ENCODE measurements at places on chromosomes 16 and 17. TPM values are rescaled to one million over a fixed set of nuclear protein-coding genes. Genes with fewer than 3 reads are reported as not detected.
A peak's percentile ranks its signal among the peaks of the same experiment; 100 is the strongest.

Gene GPR142
- not detected for total RNA-seq

Gene TCAP
- not detected for total RNA-seq

Gene ZNF750
- total RNA-seq, result not detected

Gene TRPV2
- 53.5 TPM for total RNA-seq

GRCh38 chr16:57471209-57471608 lies 8.7 kb downstream of the POLR2C start:
- DNase-seq, result no peak

DNA sequence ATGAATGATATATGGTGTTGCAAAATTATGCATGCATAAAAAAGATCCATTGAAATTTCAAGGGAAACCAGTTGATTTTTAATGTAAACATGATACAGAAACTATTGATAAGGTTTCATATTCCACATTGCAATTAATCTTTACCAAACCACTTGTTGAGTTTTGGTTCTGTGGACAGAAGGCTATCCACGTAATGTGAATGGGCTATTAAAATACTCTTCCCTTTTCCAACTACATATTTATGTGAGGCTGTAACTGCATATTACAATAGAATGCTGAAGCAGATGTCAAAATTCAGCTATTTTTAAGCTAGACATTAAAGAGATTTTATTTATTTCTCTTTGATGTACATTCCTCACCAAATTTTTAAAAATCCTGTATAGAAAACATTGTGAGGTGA lies 33.7 kb upstream of the VPS4A start:
- DNase-seq, result no peak

GRCh38 chr17:49545806-49546545 lies 29.7 kb upstream of the NXPH3 start:
- no peak for DNase-seq

DNA sequence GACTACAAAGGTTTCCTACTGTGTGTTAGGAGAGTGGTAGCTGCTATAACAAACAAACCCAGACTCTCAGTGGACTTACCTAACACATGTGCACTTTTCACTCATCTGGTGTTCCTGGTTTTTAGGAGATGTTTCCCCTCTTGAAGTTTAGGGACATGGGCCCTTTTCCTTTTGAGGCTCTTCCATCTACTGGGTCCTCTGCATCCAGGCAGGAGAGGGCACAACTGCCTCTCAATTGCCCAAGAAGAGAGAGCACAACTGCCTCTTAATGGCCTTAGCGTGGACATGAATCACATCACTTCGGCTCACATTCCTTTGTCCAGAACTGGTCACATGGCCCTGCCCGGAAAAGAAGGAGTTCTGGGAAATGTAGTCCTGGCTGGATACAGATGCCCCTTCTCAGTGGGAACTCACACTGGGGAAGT lies 9.8 kb upstream of the TNRC6C start:
- peak; percentile 56 for DNase-seq

DNA sequence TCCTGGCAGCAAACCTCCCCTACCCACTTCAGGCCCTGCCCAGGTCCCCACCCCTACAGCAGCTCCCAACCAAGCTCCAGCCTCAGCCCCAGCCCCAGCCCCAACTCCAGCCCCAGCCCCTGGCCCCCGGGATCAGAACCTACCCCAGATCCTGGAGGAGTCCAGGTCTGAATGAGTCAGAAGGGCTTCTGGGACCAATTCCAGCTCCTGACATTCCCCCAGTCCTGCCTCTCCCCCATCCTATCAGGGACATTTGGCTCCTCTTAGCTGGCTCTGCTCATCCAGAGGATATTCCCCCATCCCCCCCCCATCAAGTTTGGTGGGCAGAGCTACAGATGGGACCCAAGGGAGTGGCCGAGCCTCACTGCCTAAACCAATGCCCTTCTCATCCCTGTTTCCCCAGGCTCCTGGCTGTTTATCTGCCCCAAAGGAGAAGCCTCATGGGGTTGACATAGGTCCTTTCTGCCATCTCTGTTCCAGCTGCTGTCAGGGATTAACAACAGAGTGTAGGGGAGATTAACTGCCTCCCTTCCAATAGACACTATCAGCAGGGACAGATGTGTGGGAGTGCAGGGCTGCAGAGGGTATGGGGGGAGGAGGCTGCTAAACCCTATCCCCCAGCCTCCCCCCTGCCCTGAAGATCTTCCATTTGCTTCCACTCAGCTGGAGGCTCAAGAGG lies 16.5 kb downstream of the CNTNAP1 start:
- DNase-seq, result peak; percentile 75

DNA sequence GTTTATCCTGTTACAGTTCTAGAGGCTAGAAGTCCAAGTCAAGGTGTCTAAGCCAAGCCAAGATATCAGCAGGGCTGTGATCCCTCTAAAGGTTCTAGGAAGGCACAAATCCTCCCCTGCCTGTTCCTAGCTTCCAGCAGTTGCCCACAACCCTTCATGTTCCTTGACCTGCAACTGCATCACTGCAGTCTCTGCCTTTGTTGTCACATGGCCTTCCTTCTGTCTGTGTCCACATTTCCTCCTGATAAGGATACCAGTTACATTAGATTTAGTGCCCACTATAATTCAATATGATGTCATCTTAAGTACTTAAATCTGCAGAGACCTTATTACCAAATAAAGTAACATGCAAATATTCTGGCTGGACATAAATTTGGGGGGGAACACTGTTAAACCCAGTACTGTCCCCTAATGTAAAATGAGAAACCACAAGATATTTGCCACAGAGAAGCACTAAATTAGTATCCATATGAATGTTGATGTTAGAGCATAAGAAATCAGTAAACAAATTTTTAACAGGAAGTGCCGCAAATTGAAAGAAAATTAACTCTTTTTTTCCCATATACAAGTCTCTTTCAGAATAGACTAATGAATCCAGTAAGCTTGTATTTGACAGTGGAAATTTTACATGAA lies 4.7 kb downstream of the UQCRC2 start:
- DNase-seq, result no peak

DNA sequence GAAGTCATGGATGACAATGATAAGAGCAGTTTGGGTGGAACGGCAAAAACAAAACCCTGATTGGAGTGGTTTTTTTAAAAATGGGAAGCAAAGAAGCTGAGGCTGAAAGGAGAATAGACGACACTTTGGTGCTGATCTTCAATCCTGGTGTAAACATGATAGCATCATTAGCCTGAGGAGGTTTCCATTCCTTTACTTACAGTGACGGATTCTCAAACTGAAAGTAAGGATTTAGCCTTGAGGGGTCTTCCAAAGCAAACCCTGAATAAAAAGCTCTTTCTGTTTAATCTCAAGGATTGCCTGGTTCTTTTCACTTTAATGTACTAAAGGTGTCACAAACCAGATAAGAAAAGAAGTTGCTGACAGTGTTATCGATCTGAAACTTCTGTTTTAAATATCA lies 69.3 kb downstream of the KCNJ2 start:
- no peak for DNase-seq

GRCh38 chr17:41655611-41656111 lies 31.3 kb upstream of the KRT17 start:
- DNase-seq, result no peak

DNA sequence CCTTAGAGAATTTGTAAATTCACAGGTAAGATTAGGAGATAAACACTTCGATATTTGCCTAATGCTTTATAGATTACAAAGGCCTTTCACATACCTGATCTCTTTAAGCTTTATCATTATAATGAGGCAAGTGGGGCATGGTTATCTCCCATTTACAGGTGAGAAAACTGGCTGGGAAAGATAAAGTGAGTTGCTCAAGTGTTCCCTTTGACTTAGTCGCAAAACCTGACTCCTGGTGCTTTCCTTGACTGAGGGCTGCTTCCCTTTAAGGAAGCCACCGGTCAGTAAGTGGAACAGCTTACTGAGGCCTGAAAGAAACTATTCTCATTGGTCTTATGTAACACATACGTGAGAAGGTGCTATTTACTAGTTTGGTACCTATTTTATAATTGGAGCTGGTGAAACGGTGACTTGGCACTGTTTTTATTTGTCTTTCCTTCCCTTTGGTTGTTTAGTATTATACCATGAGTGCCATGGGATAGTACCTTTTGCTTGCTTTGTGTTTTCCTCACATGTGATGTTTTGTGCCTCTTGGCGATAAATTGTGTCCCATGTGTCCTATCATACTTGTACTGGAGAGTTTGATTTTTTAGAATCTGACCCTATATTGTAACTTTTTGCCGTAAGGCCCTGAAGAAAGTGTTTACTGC lies 57.2 kb downstream of the NUP88 start:
- no peak for DNase-seq

- DNase-seq, result no peak
Measured at GRCh38 chr17:76089680-76090516, 10.9 kb downstream of the ZACN start.

DNA sequence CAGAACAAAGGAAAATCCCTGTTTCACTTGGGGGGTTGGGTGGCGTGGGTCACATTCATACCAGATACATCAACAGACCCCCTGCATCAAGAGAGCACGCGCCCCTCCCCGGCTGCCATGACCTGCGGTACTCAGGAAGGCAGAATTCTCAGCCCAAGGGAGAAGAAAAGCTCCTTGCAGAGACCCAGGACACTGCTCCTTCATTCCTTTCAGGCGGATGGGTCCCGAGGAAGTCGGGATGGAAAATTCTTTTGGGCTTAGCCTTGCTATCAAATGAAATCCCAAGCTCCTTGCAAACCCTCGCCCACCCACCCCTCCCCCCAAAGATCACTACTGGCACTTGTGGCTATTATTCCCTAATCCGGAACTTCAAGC lies 40.6 kb downstream of the HIC1 start:
- no peak for DNase-seq

- no peak for DNase-seq
Measured at GRCh38 chr17:62867303-62867702, 59.2 kb upstream of the MARCHF10 start.

DNA sequence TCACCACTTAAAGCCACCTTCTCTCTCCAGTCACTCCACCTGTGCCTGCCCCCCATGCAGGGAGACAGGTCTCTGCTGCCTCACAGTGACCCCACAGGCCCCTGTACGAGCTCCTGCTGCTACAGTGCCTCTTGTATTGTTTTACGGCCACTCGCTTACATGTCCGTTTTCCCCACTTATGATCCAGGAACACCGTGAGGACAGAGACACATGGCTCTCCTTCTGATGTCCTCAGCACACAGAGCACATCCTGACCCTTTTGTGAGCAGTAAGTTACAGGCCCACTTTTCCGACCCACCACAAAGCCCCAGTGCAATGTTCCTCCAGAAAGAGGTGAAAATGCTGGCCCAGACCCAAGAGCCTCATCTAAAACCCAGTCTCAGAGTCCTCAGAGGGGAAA lies 84.8 kb upstream of the GNAO1 start:
- no peak for DNase-seq

- DNase-seq, result no peak
Measured at GRCh38 chr16:23225634-23226033, 43.1 kb downstream of the SCNN1G start.

- no peak for DNase-seq
Measured at GRCh38 chr17:27893841-27894503, 807 bp upstream of the LYRM9 start.

GRCh38 chr17:50277357-50277754 lies 3.1 kb downstream of the TMEM92 start:
- DNase-seq, result no peak

DNA sequence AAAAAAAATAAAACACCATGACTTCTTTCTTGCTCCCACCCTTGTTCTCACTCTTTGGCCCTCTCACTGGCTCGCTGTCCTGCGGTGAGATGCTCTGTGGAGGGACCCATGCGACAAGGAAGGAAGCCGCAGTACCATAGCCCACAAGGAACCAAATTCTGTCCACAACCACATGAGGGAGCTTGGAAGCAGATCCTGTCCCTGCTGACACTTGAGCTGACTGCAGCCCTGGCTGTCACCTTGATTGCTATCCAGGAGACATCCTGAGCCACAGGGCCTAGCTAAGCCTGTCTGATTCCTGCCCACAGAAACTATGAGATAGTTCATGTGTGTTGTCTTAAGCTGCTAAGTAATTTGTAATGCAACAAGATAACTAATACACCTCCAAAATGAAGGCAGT lies 4.8 kb upstream of the MT2A start:
- peak; percentile 52 for DNase-seq

DNA sequence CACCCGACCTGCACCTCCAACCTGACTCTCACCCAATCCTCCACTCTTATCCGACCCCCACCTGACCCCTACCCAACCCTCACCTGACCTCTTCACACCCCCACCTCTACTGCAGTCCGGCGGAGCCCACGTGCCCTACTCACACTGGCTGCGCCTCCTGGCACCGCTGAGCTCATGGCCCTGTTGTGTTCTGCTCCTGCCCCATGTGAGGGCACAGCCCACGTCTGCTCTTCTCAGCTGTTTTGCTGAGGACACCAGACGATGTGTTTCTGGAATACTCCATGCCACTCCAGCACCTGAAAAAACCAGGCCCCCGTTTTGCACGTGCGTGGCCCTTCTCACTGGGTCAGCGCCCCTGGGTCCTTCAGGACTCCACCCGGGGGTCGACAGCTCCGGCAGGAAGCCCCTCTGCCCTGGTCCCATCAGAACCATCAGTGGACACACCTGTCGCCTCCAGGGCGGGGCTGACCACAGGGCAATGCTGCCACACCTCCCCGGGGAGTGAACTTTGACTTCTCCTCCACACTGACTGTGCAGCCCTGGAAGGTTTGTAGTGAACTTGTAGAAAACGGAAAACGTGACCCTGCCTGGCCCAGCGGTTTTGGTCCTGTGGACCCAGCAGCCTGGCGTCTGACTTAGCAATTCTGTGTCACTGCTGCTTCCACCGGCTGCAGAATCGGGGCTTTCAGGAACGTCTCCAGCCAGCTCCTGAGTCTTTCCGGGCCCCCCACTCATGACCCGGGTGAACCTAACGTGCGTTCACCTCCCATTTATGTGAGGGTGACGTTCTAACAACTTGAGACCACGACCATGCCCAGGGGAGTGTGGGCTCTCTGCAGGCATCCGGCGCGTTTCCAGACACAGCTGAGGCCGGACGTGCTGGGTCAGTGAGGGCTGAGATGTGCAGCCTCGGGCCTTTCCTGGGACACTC lies 5.7 kb upstream of the RAB40B start:
- DNase-seq, result no peak

- no peak for DNase-seq
Measured at GRCh38 chr16:69036399-69037091, 68.9 kb upstream of the HAS3 start.

DNA sequence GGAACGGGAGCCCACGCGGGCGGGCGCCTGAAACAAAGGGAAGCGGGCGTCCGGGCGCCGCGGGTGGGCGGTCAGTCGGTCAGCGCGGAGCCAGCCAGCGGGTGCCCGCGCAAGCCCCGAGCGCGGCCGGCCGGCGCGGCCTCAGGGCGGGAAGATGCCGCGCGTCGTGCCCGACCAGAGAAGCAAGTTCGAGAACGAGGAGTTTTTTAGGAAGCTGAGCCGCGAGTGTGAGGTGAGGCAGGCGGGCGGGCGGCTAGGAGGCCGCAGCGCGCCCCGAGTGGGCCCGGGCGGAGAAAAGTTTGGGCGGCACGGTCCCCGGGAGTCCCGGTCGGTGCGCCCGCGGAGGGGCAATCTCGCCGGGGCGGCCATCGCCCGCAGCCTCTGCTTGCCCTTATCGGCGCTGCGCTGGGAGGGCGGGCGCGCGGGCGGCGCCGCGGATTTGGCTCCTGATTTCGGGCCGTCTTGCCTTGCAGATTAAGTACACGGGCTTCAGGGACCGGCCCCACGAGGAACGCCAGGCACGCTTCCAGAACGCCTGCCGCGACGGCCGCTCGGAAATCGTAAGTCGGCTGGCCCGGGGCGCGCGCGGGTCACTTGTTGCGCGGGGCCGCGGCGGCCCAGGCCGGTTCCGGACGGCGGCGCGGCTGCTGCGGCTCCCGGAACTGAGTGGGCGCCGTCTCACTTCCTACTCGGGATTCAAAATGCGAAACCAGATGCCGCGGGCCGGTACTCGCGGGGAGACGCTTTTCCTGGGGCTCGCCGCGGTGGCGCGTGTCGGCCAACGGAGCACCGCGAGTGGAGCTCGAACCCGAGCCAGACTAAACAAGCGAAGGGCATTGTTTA lies 526 bp downstream of the CBFB start:
- peak; percentile 71 for DNase-seq

GRCh38 chr16:86090461-86091170 lies 191.7 kb downstream of the IRF8 start:
- DNase-seq, result no peak

Measured in fibroblast of villous mesenchyme (primary cell).